Spinal cord (tissue), 10 donors: ENCODE measurements at places on chromosomes 3 and 15. TPM values are rescaled to one million over a fixed set of nuclear protein-coding genes. Genes with fewer than 3 reads are reported as not detected.

The ANKUB1 gene
- 1.8 TPM for total RNA-seq

The FBXO40 gene
- 0.06 TPM for total RNA-seq

The TIPARP gene
- total RNA-seq: 44.7 TPM

The GUCA1C gene
- 0.20 TPM for total RNA-seq

The BUB1B gene
- 26.5 TPM for total RNA-seq

The EPHA3 gene
- total RNA-seq: 43.0 TPM

The MRPS25 gene
- total RNA-seq: 39.5 TPM

The TMEM158 gene
- 3.2 TPM for total RNA-seq

The ZNF385D gene
- total RNA-seq: 32.1 TPM

The ANKRD34C gene
- 0.99 TPM for total RNA-seq

The ADAMTS9 gene
- total RNA-seq: 62.1 TPM

The SLC28A2 gene
- not detected for total RNA-seq

The APOD gene
- total RNA-seq: 155 TPM

The MME gene
- 7.5 TPM for total RNA-seq

The MNS1 gene
- total RNA-seq: 13.1 TPM

The CERS3 gene
- total RNA-seq: 0.28 TPM

The CKMT1A gene
- total RNA-seq: 21.5 TPM

The PARP6 gene
- total RNA-seq: 55.4 TPM

The HRH1 gene
- total RNA-seq: 21.3 TPM

The ERICH6 gene
- total RNA-seq: 0.40 TPM

The BSN gene
- 14.8 TPM for total RNA-seq

The WDR48 gene
- total RNA-seq: 73.2 TPM

The CHDH gene
- total RNA-seq: 4.9 TPM

The PLSCR2 gene
- 0.22 TPM for total RNA-seq

The FLNB gene
- total RNA-seq: 251 TPM

The ARHGEF3 gene
- total RNA-seq: 18.6 TPM

The GOLGA6A gene
- total RNA-seq: 0.28 TPM

The CILP gene
- total RNA-seq: 0.89 TPM

The CHRM5 gene
- 2.3 TPM for total RNA-seq

The IGDCC3 gene
- 3.6 TPM for total RNA-seq

The EIF3J gene
- total RNA-seq: 75.6 TPM

The LSG1 gene
- 36.5 TPM for total RNA-seq

The PARP3 gene
- 13.2 TPM for total RNA-seq

The FBXL2 gene
- total RNA-seq: 48.3 TPM

The U2SURP gene
- total RNA-seq: 121 TPM

The SPATA12 gene
- total RNA-seq: not detected

The DCLK3 gene
- total RNA-seq: 3.0 TPM

The STRIT1 gene
- total RNA-seq: not detected

The MAGEF1 gene
- total RNA-seq: 29.8 TPM

The TMEM212 gene
- 0.40 TPM for total RNA-seq

The IGF1R gene
- total RNA-seq: 21.8 TPM

The CTDSPL2 gene
- total RNA-seq: 123 TPM

The CHRNA7 gene
- 14.3 TPM for total RNA-seq

The FBN1 gene
- 249 TPM for total RNA-seq

The PARL gene
- total RNA-seq: 22.6 TPM

The C3orf49 gene
- total RNA-seq: not detected

The OIP5 gene
- 4.5 TPM for total RNA-seq

The MELTF gene
- total RNA-seq: 6.0 TPM

The GRK7 gene
- total RNA-seq: 0.22 TPM

The PTH1R gene
- total RNA-seq: 7.8 TPM

The SOX14 gene
- 0.30 TPM for total RNA-seq

The EPHB1 gene
- total RNA-seq: 14.6 TPM

The CCK gene
- total RNA-seq: 17.5 TPM

The SEMA5B gene
- total RNA-seq: 20.9 TPM

The CSPG4 gene
- 18.1 TPM for total RNA-seq

The TMEM45A gene
- 22.5 TPM for total RNA-seq

The DCBLD2 gene
- total RNA-seq: 42.3 TPM

The CPNE4 gene
- total RNA-seq: 3.2 TPM

The KBTBD13 gene
- not detected for total RNA-seq
